NCI-H69 (cell line): ENCODE measurements at places on chromosomes 5 and 9.

DNA sequence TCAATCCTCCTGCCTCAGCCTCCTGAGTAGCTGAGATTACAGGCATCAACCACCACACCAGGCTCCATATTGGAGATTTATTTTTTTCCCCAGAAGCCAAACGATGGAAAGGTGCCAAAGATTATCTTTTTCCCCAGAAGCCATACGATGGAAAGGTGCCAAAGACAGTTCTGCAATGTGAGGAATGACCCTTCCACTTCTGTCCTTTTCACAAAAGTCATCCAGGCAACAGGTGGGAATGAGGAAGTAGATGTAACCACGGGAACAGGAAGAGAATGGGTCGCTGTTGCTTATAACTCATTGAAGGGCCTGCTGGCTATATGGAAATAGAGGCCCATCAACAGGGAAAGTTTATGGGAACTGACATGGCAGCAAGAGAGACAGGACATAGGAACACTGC is 233.7 kb upstream of the MSX2 start:
- peak; percentile 79 for DNase-seq

GRCh38 chr9:105187781-105188180 is 56.7 kb upstream of the SLC44A1 start:
- no peak for DNase-seq

GRCh38 chr5:21889581-21889980 is 963.6 kb downstream of the CDH12 start:
- DNase-seq, result peak; percentile 50

DNA sequence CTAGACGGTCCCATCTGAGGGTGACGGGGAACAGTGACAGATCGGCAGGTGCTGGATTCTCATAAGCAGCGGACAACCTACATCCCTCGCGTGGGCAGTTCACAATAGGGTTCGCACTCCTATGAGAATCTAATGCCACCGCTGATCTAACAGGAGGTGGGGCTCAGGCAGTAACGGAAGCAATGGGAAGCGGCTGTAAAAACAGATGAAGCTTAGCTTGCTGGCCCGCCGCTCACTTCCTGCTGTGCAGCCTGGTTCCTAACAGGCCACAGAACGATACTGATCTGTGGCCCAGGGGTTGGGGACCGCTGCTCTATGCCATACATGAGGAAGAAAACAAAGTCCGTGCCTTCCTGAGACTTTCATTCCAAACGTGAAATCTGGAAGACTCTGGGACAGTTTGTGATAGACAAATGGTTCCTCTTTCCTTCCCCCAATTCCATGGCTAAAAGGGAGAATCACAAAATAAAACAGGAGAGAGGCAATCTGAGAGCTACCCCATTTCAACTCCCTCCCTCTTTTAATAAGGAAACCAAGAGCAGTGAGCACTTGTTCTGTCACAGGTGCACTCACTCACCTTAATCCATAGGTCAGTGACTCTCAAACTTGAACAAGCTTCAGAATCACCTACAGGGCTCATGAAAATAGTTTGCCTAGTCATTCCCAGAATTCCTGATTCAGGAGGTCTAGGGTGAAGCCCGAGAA is 12.1 kb downstream of the PDCL start:
- no peak for DNase-seq

- DNase-seq, result peak; percentile 93
Observed at GRCh38 chr5:61290791-61291210, 41.3 kb upstream of the ZSWIM6 start.

DNA sequence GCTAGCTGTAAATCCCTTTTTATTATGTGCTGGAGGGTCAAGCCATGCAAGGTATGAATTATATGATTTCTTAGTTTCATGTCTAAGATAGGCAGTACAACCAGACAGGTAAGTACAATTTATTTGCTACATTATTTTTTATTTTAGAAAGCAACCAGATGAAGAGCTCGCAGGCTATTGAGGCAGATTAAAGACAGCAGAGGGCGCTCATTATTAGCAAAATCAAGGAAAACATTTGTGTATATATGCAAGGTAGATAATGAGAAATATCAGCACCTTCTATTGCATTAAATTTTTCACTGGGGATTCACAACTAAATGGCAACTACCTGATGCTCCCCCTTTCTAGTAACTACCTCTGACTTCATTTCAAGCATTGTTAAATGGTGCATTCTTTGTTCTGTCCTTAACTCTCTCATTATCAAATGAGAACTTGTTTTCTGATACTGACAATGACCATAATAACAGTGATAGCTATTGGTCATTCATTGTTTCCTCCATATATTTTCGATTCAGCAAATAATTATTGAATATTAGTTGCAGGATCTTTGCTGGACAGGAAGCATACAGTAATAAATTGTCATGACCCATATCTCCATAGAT is 8.6 kb downstream of the SCGB3A2 start:
- peak; percentile 69 for DNase-seq

DNA sequence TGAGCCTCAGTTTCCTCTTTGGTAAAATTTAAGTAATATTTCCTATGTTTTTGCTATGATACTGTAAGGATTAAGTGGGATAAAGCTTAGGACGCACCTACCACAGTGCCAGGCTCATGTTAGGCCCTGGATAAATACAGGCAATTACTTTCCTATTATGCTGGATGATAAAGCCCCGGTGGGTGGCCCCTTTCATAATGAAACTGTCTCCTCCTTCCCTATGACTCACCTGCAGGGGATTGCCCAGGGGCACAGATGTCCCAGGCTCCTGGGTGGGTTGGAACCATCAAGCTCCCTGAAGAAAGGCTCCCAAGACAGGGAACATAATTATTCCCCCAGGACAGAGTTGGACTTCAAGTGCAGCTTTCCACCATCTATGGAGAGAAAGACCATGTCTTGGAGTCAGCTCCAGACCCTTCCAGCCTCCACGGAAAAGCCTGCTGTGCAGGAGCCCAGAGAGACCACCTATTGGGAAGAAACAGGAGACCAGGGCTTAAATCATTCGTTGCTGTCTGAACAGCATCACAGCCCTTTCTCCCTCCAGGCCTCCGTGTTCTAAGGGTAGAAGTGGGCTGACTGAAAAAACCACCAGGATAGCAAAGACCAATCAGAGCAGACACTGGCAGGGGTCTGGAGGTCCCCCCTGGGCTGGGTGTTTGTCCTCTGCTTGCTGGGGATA is 43.2 kb upstream of the FOXE1 start:
- DNase-seq, result peak; percentile 99

GRCh38 chr5:28046596-28046995 is 1008.2 kb upstream of the CDH9 start:
- no peak for DNase-seq

- DNase-seq, result no peak
Observed at GRCh38 chr9:101275769-101276250, 109.0 kb downstream of the BAAT start.

GRCh38 chr5:150485693-150486401 is 22.1 kb upstream of the NDST1 start:
- peak; percentile 76 for DNase-seq

DNA sequence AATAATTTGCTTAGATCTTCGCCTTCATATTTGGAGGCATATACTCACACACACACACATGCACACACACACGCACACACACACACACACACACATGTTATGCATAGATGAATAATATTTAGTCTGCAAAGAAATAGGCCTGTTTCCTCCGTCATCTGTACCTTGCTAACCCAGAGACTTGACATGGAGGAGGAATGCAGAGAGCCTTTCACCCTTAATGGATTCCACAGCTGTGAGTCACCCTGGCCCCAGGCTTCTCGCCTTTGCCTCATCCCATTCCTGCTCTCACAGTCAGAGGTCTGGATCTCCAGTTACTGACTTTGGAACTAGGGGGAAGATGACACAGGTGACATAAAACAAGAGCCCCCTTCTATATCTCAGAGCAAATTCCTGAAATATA is 29.7 kb downstream of the ZNF462 start:
- DNase-seq, result peak; percentile 20

DNA sequence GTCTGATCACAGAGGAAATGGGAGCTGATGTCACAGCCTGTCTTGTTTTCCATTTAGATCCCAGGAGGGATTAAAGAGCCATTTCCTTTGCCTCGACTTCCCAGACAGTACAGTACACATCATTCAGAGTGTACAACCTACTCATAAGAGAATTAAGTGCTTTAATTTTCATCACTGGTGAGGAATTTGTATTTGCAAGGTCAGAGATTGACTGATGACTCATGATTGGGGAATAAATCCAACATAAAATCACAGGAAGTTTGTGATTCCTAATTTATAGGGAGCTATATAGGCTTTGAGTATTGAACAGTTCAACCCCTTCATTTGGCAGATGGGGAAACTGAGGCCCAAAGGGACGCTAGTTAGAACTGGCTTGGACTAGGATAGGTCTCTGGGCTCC is 4.1 kb upstream of the TOMM5 start:
- DNase-seq, result no peak

GRCh38 chr5:54294097-54294667 is 16.2 kb downstream of the ARL15 start:
- peak; percentile 24 for DNase-seq

DNA sequence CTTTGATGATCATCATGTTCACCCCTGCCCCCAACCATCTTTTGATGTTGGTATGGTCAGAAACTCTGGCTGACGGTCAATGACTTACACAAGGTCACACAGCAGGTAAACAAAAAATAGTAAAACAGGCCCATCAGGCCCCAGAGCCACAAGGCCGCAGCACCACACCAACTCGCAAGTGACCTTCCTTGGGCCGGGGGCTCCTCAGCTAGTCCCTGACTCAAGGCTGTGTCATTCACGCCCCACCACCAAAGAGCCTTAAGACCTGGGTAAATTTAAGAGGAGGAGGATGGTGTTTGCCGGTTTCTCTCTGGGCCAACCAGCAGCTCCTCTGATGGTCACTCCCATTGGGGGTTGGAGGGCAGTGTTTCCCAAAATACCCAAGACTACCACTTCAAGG is 55.8 kb downstream of the PSMB7 start:
- no peak for DNase-seq

DNA sequence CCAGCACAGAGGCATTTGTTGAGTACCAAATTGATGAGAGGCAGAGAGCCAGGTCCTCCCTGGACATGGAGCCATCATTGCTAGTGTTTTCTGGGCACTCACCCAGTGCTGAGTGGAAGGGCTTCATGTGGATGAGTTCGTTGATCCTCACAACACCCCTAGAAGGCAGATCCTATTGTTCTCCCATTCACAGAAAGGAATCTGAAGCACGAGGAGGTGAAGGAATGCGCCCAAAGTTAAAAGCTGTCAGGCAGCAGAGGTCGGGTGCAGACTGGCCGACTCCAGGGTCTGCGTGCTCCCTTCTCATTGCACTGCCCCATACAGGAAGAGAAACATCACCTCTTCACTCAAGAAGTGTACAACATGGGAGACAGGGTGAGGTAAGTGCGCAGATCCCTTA is 153.5 kb upstream of the TNPO1 start:
- DNase-seq, result no peak

GRCh38 chr5:80387063-80387768 is 20.6 kb upstream of the ZFYVE16 start:
- peak; percentile 58 for DNase-seq

GRCh38 chr9:128504485-128505413 is at the start of gene GLE1:
Gene GLE1, plus strand, starts transcription at chr9:128504719. Its CDS starts 87 bp downstream, at chr9:128504806.
- peak; percentile 97 for DNase-seq

GRCh38 chr5:151240924-151241635 is 11.9 kb upstream of the GM2A start:
- no peak for DNase-seq
